ENCODE measurements at places on chromosomes 2 and 18.

DNA sequence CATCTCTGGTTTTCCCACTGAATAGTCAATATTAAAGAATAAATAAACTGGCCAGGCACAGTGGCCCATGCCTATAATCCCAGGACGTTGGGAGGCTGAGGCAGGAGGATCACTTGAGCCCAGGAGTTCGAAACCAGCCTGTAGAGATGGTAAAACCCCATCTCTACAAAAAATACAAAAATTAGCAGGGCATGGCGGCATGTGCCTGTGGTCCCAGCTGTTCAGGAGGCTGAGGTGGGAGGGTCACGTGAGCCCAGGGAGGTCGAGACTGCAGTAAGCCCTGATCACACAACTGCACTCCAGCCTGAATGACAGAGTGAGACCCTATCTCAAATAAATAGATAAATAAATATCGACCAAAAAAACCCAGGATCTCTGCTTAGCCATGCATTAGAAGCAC, 50.2 kb upstream of the BIN1 start:
- DNase-seq: no peak

GRCh38 chr2:219698748-219699439, 71.5 kb downstream of the SLC4A3 start:
- DNase-seq: no peak

- no peak for DNase-seq
These were observed 2.0 kb upstream of the FAM117B start for GRCh38 chr2:202632682-202633290.

GRCh38 chr2:122218596-122218995, 463.1 kb downstream of the TSN start:
- no peak for DNase-seq

- DNase-seq: no peak
These were observed 336.1 kb upstream of the SKOR2 start for GRCh38 chr18:47587587-47587986.

- no peak for DNase-seq
These were observed 66.7 kb upstream of the ZFP36L2 start for GRCh38 chr2:43292851-43293743.

DNA sequence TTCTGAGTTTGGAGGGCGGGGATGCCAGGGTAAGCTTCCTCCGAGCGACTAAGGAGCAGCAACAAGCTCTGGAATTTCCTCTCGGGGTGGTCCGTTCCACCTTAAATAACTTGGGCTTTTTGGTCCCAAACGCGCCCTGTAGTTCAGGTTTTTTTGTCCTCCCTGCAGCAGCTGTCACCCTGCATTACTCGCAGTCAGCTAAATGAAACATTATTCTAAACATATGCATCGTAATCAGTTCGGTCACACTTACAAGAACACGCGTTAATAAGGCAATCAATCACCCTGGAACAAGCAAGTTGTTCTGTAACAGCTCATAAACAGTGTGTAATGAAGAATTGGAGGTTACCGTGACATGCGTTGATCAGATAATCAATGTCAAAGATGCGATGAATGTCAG, 8.3 kb downstream of the EVX2 start:
- DNase-seq: no peak

- peak; percentile 4 for DNase-seq
These were observed 173.0 kb downstream of the CTIF start for GRCh38 chr18:48711651-48712486.

DNA sequence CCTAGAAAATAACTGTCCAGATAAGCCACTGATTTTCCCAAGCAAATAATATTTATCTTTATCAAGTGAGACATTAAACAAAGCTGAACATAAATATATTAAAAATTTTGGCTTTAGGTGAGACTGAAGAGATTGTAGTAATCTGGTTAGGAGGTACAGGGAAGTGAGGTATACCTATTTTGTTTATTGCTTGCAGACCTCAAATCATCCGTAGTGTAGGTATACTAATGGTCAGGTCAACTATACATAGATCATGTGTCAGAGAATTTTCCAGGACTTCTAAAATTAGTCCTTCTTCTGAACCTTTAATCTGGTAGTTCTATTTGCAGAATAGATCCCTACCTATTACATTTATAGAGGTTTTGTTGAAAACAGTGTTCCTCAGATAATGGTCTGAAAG, 41.5 kb downstream of the SP140 start:
- no peak for DNase-seq

GRCh38 chr18:26981360-26982082, 116.0 kb upstream of the AQP4 start:
- DNase-seq: no peak

GRCh38 chr2:83016343-83017110, 1442.6 kb downstream of the SUCLG1 start:
- no peak for DNase-seq
